ENCODE measurements at places on chromosomes 4 and X.

GRCh38 chrX:56281789-56282188 lies 49.6 kb downstream of the KLF8 start:
- DNase-seq, result no peak

DNA sequence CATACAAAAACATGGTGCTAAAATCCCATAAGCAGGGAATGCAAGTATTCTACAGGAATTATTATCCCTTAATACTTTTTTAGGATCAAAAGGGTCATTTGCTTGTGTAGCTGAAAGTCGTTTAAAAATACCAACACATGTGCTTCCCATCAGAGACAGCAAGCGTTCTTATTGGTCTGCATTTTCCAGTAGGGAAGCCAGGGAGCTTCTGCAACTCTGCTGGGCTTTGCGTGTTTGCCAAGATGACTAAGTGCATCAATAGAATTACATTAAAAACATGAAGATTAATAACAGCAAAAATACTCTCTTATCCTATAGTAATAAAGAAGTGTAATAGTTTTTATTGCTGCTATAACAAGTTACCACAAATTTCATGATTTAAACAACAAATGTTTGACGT lies 111.2 kb downstream of the QDPR start:
- DNase-seq, result no peak

- no peak for DNase-seq
Measured at GRCh38 chr4:21077967-21078366, 377.7 kb downstream of the PACRGL start.

DNA sequence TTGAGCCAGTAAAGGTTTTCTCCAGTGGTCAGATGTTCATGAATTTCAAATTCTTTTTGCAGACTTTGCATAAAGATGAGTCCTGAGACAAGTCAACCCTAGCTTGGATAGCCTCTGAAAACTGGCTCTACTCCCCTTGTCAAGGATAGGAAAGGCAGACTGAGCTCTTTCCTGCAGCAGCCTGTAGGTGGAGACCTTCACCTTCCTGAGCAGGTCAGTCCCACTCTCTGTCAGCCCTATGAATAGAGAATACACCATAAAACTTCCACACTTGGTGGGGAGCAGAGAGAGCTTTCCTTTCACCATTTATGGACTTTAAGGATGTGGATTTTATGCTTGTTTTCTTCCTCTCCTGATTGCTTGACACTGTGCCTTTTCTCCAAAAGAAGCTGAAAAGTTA lies 41.9 kb downstream of the PCDH19 start:
- DNase-seq, result no peak

GRCh38 chr4:176150704-176151103 lies 44.7 kb downstream of the SPATA4 start:
- DNase-seq, result no peak

GRCh38 chrX:40366661-40367060 lies 214.1 kb upstream of the ATP6AP2 start:
- no peak for DNase-seq
